ENCODE measurements at places on chromosomes 1 and 21.
A peak's percentile ranks its signal among the peaks of the same experiment; 100 is the strongest.

DNA sequence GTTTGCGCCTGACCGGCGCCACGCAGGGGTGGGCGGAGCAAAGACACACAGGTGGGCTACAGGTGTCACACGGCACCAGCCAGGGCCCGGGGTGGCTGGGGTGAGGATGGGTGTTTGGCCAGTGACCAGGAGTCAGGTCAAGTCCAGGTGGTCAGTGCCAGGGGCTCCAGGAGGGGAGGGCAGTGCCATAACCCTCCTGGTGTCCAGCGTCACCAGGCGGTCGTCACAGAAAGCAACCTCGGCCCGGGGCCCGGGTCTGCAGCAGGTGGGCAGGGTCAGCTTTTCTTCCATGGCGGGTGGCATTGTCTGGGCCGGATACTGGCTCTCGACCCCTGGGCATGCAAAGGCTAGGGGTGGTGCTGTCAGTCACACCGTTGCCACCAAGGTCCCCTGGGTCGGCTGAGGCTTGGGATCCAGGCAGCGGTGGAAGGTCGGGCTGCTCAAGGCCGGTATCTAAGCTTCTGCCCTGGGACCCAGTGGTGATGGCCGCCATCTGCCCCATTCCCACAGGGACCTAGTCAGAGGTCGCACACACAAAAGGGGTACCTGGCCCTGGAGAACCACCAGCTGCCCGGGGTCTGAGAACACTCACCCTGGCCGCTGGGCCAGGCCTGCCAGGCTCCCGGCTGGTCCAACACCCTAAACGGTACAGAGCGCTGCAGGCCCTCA, 1.8 kb downstream of the FNDC10 start:
- DNase-seq = no peak

DNA sequence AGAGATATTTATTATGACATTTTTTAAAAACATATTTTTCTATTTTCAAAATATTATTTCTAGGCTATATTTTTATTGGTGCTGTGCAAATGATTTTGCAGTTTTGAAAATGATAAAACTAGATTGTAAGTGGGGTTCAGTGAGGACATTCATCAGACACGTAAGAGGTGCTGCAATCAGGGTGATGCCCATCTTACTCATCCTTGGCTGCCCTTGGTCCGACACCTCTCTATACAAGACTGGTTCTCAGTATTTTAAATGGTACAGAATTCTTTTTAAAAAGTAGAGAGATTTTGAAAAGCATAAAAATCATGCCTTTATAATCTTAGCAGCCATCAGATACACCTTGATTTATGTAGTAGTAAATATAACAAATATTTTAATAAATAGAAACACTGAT, 24.0 kb downstream of the HENMT1 start:
- no peak for DNase-seq

GRCh38 chr21:45990741-45991605, 9.4 kb downstream of the COL6A1 start:
- no peak for DNase-seq

DNA sequence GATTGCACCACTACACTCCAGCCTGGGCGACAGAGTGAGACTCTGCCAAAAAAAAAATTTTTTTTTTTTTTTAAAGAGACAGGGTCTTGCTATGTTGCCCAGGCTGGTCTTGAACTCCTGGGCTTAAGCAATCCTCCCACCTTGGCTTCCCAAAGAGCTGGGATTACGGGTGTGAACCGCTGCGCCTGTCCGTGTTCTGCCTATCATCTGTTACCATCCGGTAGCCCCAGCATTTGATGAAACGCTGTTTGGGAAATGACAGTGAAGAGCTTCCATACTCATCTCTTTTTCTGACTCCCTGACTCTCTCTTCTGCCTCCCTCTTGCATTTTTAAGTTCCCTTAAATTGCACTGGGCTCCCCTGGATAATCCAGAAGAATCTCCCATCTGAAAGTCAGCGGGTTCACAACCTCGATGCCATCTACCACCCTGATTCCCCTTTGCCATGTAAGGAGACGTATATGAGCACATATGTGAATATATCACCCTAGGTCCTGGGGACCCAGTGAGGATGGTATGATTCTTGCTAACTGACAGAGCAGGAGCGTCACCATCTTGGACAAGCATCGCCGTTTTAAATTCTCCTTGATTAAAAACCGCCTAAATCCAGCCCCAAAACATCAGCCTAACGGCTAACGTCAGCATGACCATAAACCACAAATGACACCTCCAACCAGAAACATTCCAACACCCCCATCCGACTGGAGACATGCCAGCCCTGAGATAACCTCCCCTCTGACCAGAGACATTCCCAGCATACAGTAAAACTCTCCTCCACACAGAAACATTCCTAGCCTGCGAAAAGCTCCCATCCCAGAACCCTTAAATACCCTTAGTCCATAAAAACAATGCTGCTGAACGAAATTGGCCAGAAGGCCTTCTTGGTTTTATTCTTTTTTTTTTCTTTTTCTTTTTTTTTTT, 12.4 kb downstream of the TNFRSF8 start:
- DNase-seq = no peak

DNA sequence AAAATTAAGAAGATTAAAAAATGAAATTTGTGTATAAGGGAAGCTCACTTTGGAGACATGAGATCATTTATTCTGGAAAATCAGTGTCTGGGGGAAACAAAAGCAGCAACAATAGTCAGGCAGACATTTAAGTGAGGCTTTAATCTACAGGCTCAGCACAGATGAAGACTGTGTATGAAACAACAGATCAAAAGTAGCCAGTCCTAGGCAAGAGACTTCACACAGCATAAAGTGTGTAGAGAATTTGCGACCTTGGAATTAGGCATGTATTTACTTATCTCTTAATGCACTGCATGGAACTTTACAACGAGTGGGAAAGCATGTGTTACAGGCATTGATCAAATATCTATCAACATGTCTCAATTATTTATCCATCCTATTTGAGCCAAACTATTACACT, 1099.9 kb downstream of the PLA2G4A start:
- DNase-seq = no peak

GRCh38 chr1:223123011-223123610, 19.9 kb downstream of the TLR5 start:
- no peak for DNase-seq

- DNase-seq = no peak
These were observed 70.0 kb downstream of the NTPCR start for GRCh38 chr1:233020426-233020825.

GRCh38 chr1:151867765-151868411, 14.4 kb upstream of the THEM5 start:
- no peak for DNase-seq

DNA sequence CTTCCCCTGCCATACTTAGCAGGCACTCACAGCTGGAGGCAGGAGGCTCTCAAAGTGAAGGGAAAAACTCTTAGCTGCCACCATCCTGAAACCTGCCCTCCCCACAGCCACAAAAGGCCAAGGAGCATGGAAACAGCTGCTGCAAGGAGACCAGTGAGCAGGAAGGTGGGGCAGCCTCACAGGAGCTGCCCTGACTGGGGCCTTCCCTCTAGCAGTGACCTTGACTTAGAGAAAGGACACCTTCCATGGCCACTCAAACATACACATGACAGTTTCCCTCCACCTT, 126.3 kb downstream of the HIVEP3 start:
- no peak for DNase-seq

- no peak for DNase-seq
These were observed 32.6 kb downstream of the OPTC start for GRCh38 chr1:203526572-203526971.

- no peak for DNase-seq
These were observed 15.5 kb downstream of the DHCR24 start for GRCh38 chr1:54871275-54872035.

DNA sequence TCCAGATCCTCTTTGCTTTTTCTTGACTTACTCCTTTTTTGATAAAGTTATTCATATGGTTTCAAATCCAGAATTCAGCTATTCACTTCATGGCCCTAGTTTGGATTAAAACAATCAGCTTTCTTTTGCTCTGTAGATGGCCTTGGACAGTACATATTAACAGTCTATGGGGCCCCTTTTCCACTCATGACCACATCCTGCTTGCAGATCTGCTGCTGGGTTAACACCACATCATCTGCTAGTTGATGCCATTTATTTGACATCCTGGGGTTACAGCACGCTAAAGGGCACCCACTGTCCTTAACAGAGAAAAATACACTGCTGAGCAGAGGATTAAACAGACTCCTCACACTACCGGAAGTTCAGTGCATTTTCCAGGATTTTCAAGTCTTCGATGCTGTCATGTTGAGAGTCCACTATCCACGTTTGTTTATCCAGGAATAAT, 941 bp upstream of the IFI16 start:
- no peak for DNase-seq

- no peak for DNase-seq
These were observed 354.0 kb upstream of the RGS18 start for GRCh38 chr1:191804311-191804710.

GRCh38 chr1:22264464-22265341, 121.8 kb upstream of the WNT4 start:
- DNase-seq = no peak

- DNase-seq = no peak
These were observed 37.0 kb upstream of the RXRG start for GRCh38 chr1:165481820-165482532.

- DNase-seq = no peak
These were observed 971 bp upstream of the GNG4 start for GRCh38 chr1:235650341-235651169.

DNA sequence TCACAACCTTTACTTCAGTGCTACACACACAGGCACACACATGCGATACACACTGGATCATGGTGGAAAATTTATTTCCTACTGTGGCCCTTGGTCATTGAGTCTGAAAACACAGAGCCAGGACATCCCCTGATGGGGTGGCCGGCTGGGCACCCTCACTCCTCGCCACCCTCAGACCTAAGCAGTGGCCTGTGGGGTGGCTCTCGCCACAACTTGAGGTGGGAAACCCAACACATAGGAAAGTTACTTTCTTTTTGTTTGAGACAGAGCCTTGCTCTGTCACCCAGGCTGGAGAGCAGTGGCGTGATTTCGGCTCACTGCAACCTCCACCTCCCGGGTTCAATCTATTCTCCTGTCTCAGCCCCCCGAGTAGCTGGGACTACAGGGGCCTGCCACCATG, 19.4 kb downstream of the CRYAA start:
- DNase-seq = no peak

- peak; percentile 28 for DNase-seq
These were observed 36.7 kb upstream of the FAM163A start for GRCh38 chr1:179706339-179706941.

DNA sequence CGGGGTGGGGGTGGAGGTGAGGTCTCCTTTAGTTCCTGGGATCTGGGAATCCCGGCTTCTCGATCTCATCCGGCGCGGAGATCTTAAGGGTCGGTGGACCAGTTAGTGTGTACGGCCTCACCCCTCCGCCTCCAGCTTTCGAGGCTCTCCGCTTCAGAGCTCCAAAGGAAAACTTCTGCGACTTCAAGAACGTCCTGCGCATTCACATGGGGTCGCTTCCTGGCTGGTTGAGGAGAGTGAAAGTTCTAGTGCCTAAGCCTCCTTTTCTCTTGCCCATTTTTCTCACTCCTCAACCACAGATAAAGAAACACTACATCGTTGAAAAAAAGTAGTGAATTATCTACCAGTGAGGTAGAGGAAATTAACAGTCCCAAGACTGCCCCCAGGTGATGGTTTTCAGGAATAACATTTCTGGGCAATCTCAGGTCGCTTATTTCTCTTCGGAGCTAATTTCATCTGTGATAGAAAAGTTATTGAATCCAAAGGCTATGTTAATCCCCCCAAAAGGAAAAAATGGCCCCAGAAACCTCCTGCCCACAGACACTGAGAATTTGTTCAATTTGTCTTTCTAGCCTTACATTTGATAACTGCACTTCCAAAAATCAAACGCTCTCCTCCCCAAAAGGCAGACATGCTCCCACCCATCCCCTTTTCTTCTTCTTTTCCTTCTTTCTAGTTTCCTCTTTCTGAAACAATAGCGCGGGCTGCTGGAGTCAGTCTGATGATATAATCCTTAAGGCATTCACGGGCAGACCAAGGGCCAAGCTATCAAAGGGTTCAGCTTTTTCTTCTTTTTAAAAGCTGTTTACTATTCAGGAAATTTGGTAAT, 20.6 kb upstream of the TBX15 start:
- DNase-seq = no peak

- DNase-seq = no peak
These were observed 59.0 kb upstream of the CD1D start for GRCh38 chr1:158121604-158122254.

DNA sequence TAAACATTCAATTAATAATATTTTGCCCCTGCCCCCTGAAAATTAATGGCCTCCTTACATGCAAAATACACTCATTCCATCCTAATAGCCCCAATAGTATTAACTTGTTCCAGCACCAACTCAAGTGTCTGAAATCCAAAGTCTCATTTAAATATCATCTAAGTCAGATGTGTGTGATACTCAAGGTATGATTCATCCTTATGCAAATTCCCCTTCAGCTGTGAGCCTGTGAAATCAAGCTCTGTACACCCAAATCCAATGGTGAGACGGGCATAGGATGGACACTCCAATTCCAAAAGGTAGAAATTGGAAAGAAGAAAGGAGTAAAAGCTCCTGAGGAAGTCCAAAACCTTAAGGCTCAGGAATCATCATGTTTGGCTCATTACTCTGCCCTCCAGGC, 83.5 kb downstream of the HHAT start:
- DNase-seq = no peak

- DNase-seq = no peak
These were observed 358.4 kb downstream of the NTNG1 start for GRCh38 chr1:107499139-107499744.

DNA sequence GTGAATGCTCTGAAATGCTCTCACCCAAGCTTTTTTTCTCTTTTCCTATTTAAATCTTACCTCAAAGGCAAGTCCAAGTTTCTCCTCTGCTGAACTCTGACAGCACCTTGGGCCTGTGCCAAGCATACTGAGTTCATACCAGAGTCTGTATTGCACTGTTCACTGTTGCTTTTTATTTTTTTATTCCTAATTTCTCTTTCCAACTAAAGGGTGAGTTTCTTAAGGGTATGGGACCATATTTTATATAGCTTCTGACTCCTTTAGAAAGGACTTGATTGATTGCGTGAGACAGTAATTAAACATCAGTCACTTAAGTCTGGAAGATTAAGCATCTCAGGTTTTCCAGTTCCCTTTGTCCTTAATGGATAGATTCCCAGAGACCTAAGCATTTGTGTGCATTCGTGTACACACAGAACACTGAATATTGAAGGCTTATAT, 69.9 kb downstream of the CACHD1 start:
- no peak for DNase-seq

DNA sequence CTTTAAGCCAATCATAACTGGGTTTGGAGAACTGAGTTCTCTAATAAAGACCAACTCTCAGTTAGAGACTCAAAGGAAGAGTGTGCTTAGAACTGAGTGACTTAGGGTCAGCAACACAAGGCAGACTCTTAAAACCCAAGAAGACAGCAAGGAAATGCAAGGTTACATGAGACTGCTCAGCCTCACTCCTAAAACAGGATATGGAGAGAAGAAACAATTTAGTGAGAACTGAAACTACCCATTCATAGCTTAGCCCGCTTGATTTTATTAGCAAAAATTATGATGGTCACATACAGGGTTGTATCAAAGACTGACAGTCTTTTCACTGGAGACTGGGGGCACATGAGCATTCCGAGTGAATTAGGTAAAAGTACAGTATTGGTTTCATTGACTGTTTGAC, 78.9 kb upstream of the DMRTA2 start:
- no peak for DNase-seq

- no peak for DNase-seq
These were observed 1.1 kb upstream of the POU3F1 start for GRCh38 chr1:38047603-38048141.

Measured in stimulated activated CD4-positive, alpha-beta T cell treated with anti-CD3 and anti-CD28 coated beads, TNF-alpha, amount 100 ng/mL, for 4 hours (primary cell).